ENCODE measurements at places on chromosomes 5 and 9.

DNA sequence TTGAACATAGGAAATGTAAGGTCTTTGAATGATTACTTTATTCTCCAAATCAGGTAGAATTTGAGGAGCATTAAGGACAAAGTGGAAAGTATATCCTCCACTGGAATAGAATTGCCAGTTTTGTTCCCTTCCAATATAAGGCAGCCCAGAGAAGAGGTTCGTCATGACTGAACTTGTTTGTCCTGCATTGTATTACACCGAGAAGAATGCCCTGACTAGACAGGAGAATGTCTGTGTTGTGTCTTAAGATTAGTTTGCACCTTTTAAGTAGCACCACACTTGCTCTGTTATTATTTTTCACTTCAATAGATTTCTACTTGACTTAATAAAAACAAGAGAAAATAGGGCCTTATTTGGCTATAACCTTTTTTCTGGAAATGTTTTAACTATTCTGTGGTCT, 586.2 kb upstream of the PTGER4 start:
- no peak for DNase-seq

- DNase-seq = peak; percentile 75
Measured at GRCh38 chr5:148209151-148209770, 6.4 kb downstream of the SPINK6 start.

DNA sequence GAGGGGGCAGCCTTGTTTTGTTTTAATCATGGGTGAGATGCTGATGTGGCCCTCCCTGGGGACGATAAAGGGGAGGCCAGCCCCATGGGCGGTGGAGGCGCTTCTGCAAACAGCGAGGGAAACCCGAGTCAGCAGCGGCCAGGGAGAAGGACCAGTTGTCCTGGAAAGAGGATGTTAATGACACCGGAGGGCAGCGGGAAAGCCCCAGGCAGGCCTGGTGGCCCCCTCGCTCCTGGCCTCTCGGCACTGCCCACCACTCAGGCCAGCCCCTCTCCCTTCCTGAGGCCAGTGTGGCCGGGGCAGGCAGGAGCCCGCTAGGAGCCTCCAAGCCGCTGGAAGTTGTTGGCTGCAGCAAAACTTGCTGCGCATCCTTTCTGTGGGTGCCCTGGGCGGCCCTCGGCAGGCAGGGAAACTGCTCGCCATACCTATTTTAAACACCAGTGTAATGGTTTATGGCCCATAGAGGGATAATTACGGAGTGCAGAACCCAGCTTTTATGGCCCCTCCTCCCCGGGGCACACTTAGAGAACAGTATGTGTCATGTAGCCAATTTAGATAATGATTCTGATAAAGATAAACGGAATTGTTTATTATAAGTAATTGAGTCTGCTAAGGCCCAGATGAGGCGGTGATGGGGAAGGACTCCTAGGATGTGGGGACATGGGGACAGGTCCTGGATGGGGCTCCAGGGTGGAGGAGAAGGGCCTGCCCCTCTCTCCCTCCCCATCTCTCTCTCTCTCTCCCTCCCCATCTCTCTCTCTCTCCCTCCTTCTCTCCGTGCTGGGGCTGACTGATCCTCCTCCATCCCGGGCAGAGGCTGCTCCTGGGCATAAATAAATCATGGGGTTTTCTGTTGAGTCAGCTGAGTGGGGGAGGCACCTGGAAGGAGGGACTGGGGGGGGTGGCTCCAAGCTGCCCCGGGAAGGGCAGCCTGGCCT, 36.9 kb downstream of the LMX1B start:
- DNase-seq = no peak

- DNase-seq = no peak
Measured at GRCh38 chr5:89396278-89396954, 513.4 kb upstream of the MEF2C start.

DNA sequence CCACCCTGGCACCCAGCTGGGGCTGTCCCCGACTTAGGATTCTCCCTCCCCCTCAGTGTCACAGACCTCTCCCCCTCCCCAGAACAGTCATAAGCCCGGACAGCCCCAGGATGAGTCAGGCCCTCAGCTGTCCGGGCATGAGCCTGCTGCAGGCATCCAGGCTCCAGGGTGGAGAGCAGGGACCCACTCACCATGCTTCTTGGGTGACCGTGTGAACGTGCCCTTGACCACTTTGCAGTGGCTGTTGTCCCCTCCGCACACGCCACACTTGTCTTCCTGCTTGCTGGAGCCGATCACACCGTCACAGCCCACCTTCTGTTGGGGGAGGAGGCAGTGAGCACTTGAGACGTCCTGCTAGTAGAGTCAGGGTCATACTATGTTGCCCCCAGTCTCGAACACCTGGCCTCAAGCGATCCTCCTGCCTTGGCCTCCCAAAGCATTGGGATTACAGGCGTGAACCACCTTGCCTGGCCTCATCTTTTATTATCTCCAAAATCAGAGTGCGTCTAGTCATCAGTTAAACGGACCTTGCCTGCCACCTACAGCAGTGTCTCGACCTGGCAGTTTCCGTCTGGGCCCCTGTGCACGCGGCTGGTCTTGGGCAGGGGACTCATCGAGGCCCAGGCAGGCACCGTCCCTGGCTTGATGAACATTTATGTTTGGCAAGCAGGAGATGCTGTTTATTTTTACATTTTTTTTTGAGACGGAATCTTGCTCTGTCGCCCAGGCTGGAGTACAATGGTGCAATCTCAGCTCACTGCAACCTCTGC, 72.6 kb downstream of the ZNF354C start:
- no peak for DNase-seq

- peak; percentile 92 for DNase-seq
Measured at GRCh38 chr9:6590772-6591384, 54.7 kb downstream of the GLDC start.

GRCh38 chr9:109652112-109652511, 127.9 kb upstream of the PALM2AKAP2 start:
- DNase-seq = peak; percentile 8

- no peak for DNase-seq
Measured at GRCh38 chr9:21454149-21454548, 13.9 kb downstream of the IFNA1 start.

GRCh38 chr9:36551910-36552309, 20.8 kb upstream of the MELK start:
- no peak for DNase-seq

- no peak for DNase-seq
Measured at GRCh38 chr9:70865471-70865870, 255.9 kb downstream of the TRPM3 start.

DNA sequence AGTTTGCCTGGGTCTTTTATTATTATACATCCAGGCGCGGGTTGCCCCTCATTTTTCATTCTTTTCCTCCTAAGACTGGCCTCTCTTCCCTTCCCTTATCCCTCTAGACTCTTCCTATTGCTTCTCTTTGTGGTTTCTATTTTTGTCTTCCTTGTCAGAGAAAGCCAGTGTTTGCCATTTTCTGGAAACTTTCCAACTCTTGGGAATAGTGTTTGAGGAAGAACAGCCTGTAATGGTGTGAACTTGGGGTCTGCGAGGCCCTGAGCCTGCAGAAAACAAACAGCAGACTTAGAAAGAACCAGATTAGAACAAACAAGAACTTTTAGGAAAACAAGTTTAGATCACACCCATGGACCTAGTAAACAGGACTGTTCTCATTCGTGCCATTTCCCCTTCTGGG, 15.5 kb downstream of the PRKACG start:
- DNase-seq = no peak
